ENCODE measurements at places on chromosomes 6 and 20. TPM values are rescaled to one million over a fixed set of nuclear protein-coding genes. Genes with fewer than 3 reads are reported as not detected.

GRCh38 chr6:121438869-121439268 lies 3.4 kb downstream of the GJA1 start:
- DNase-seq = no peak

- DNase-seq = no peak
These were observed 31.1 kb downstream of the BRPF3 start for GRCh38 chr6:36227379-36228228.

DNA sequence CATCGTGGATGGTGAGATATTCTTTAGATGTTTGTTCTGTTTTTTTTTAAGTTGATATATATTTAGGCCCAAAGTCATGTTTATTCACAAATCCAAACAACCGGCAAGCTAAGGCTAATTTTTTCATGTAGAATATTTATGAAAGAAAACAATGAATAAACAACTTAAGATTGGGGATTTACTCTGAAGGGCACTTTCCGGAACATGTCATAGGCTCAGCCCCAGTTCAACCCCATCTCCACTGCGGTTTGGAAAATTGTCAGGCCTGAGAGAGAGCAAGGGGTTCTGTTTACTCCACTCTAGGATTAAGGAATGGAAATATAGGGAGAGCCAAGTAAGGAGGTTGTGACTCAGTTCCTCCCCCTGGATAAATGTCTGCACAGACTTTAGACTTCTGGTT lies 18.3 kb downstream of the RPS6KA2 start:
- no peak for DNase-seq

DNA sequence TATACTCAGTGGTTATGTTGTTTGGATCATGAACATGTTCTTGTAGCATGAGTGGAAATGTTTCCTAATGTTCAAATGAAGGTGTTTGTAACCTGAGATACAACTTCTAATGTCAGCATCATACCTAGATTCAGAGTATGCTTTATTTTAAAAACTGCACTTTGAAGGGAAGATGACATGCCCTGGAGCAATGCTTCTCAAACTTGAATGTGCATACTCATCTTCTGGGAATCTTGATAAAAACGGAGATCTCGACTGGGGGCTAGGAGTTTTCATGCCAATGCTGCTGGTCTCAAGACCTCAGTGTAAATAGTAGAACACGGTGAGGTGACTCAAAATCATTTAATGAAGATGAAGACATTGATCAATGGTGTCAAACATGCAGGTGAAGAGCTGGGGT lies 440.0 kb upstream of the NOX3 start:
- no peak for DNase-seq

GRCh38 chr6:110250838-110251237 lies 70.6 kb downstream of the CDC40 start:
- DNase-seq = no peak

GRCh38 chr6:31525932-31526591 lies 2.7 kb upstream of the MCCD1 start:
- DNase-seq = no peak

DNA sequence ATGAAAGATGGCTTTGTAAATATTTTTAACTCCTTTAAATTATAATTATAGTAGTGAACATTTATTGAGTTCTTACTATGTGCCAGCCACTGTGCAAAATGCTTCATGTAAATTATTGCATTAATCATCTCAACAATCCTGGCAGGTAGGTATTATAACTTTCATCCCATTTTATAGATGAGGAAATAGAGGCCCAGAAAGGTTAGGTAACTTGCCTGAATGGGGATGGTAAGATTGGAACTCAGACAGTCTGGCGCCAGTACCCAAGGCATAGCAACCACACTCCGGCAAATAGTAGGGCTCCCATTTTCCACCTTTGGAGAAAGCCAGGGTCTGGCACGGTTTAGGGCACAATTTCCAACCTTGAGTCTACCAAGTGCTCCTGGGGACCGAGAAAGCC lies 129.8 kb downstream of the VEGFA start:
- no peak for DNase-seq

Gene HFE
- total RNA-seq = 0.13 TPM

DNA sequence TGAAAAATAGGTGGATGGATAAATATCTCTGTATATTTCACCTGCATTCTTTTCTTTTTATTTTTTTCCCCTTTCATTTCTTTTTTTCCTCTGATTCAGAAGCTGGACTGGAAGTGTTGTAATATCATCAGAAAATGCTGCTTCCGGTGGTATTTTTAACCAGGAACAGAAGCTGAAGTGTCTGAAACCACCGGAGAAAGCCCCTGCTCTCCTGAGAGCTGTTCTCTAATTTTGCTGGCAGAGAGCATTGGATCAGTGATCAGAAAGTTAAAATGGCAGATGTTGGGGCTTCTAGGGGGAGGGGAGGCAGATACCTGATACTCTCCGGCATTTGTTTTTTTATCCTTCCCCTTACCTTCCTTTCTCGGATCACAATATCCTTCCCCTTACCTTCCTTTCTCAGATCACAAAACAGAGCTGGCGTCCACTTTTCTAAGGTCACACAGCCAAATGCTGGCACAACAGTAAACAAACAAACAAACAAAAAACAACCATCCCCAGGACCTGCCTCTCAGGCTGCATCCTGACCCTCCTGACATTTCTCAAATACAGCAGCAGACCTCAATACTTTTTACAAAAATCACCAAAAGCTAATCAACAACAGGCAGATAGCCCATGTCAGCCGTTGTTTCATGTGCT lies 143.2 kb upstream of the ZNF217 start:
- peak; percentile 13 for DNase-seq

Gene EFCAB8
- total RNA-seq = 0.39 TPM

DNA sequence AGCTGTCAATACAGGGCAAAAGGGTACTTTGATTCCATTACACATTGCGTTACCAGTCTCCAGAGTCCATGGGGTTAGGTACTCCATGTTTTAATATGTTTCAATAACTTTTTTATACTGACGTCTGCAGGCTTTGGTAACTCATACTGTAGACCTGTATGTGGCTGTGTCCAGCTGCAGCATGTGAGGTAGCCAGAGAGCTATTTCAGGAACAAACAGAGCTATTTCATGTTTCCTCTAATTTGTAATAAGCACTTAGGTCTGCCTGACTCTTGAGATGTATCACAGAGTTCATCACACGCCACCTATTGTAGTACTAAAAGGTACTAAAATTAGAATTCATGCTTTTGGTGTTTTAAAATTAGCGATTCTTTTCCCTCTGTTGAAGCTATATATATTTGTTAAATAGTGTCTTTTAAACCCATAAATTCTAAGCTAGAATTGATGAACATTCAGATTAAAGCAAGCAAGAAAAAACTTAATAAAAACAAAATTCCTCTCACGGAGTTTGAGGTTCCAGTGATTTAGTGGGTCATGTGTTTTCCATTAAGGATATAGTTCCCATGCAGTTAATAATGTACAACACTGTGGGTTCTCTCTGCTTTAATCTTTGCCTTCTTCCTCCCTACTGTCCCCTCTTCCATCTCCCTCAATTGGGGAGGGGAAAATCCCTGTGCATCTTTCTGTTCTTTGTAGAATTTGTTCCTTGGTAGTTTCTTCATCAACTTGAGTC lies 37.0 kb downstream of the FOXO3 start:
- no peak for DNase-seq

DNA sequence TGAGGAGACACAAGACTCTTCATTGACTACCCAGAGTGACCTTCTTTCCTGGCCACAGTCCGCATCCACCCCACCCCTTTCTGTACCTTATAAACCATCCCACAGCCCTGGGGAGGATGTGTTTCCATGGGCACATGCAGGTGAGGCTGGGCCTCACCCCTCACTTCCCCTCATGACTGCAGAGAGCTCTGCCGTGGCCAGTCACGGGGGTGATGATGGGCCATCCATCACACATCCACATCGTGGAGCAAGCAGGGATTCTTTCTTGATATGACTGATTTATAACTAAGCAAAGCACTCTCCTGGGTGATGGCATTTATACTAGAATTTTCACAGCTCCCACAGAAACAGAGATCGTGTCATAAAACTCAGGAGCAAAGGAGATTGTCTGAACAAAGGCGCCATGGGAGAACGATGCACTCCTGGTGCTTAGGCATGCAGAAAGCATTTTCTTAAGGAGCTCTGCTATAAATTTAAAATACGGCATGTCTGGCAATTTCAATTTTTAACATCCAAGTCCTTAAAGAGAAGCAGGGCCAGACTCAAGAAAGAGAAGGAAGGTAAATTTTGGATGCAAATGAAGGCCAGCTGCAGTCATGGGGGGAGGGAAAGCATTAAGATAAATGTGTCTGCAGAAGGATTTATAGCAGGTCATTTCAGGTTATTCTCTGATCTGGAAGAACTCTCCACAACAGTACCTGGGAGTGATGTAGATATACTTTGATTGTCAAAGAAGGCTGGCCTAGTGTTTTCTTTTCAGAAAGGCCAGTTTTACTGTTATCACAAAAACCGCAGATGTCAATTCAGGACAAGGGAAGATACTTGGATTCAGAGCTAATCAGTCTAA lies 777.0 kb downstream of the C6orf118 start:
- no peak for DNase-seq

Gene EYS
- total RNA-seq = not detected

DNA sequence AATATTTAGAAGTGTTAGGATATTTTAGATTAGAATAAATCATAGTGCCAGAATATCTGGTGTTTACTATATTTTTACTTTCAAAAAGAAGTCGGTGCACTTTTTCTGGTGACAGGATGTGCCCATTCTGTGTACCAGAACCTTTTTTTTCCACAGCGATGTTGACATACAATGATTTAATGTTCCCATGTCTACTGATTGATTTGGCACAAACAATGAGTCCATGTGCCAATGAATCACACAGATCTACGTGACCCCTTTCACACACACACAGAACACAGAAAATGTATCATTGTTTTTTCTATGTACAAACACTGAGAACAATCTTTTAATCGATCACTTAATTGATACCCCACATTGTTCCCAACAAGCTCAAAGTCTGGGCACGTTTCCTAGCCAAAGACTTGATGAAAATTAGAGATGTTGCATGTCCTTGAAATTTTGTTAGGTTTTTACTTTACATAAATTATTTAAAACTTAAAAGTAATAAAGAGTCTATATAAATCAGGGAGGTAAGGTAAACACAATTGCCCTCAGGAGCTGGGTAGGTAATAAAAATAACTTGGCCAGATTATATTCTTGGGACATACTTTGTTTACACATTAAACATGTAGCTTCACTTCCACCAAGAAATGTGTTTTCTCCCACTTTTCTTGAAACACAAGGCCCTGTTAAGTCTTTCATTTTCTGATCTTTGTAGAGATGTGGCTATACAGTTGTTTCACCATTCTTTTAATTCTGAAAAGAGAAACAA lies 36.4 kb upstream of the SOX4 start:
- no peak for DNase-seq

Gene RUNX2
- total RNA-seq = 12.7 TPM

Gene SLCO4A1
- 49.8 TPM for total RNA-seq

DNA sequence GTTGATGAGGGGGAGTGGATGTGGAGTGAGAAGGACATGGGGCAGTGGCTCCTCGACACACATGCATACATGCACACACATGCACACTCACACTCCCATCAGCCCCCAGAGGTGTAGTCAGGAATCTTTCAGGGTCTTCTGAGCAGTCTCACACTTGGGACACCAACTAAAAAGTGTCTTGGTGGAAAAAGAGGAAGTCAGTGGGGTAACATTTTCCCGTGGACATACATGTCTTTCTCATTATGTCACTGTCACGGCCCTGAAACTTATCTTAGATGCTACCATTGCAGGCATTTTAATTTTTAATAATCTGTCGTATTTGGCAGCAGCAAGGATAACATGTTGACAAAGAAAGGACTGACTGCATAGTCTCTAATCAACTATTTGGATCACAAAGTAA lies 261.1 kb downstream of the ADGRG6 start:
- no peak for DNase-seq

DNA sequence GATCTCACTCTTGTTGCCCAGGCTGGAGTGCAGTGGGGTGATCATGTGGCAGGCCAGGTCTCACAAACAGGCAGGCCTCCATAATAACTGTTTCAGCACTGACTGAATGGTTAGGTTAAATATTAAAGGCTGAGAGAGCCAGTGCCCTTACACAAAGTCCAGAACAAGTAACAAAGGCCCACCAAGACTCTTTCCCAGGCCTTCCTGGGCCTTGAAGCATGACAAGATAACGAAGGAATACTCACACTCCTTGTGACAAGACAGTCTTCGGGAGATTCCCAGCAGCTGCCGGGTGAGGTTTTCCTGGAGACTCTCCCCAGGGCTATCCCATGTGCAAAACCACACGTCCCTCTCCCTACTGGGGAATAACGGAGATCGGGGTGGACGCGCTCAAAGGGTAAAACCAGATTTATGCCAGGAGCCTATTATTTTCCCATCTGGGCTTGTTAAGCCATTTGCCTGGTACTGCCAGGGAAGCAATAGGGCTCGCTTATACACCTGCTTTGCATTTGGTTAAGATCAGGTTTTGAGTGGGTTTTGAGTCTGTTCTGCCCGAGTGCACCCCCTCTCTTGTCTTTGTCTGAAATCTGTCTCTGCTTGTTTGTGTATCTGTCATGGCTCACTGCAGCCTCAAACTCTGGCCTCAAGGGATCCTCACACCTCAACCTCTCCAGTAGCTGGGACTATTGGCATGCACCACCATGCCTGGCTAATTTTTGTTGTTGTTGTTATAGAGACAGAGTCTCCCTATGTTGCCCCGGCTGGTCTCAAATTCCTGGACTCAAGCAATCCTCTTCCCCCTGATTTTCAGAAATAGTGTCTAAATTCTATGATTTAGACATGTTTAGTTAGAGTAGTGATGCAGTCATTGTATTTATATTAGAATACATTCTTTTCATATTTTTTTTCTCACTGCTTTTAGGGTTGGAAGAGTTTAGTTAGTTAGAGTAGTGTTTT lies 1.4 kb upstream of the ENPP3 start:
- DNase-seq = no peak

Gene LIME1
- total RNA-seq = 12.1 TPM

Gene MEP1A
- not detected for total RNA-seq

- DNase-seq = no peak
These were observed 20.5 kb downstream of the JPH2 start for GRCh38 chr20:44166477-44166876.

Gene POFUT1
- 73.0 TPM for total RNA-seq

GRCh38 chr6:161586887-161587286 lies 313.0 kb upstream of the AGPAT4 start:
- no peak for DNase-seq

DNA sequence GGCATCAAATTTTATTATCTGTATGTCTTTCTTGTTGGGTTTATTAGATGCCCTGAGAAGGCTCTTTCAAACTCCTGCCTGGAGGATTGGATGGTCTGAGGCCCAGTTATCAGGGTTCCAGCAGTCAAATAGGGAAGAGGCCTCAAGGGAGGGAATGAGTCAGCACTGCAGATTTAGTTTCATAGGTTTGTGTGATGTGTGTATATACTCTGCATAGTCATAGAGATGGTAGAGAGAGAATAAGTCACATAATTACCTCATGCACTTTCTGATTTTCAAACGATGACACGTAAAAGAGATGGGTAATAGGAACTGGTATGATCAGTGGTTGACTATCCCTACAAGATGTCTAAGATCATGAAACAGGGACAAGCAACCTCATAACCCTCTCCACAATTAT lies 82.1 kb downstream of the ADAT2 start:
- no peak for DNase-seq

GRCh38 chr20:50918403-50918802 lies 12.8 kb downstream of the ADNP start:
- no peak for DNase-seq

Data from activated T-helper 1 cell treated with anti-CD3 and anti-CD28 coated beads, Interleukin-12 subunit alpha, Interleukin-12 subunit beta, Interleukin-2, Interleukin-4 antibody, amounts not matched to agents 30 ng/mL and 10 ng/mL and 1 ng/mL, durations not matched to agents 14 hours and 24 hours and 36 hours (primary cell).